ENCODE measurements at places on chromosomes 7 and 10. TPM values are rescaled to one million over a fixed set of nuclear protein-coding genes. Genes with fewer than 3 reads are reported as not detected.

SFTPD gene
- 0.21 TPM for total RNA-seq

GPC2 gene
- 39.1 TPM for total RNA-seq

DNA sequence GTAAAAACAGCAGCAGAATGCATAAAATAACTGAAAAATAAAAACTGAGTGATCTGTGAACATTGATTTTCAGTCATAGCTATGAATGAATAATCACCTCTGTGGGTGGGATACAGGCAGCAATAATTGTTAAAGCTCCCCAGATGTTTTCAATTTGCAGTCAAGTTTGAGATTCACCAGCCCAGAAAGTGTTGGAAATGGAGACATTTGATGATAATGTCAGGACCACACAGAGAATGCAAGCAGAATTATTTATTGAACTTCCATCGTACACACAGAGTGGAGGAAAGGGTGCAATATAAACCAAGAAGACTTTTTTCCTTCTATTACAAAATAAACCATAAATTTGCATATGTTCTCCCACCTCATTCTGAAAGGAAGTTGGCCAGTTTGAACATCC lies 601.7 kb downstream of the ANKRD7 start:
- no peak for DNase-seq

OTUD1 gene
- total RNA-seq, result 6.2 TPM

LIPK gene
- not detected for total RNA-seq

- no peak for DNase-seq
Measured at GRCh38 chr7:17227766-17228490, 70.5 kb upstream of the AHR start.

GRCh38 chr7:431658-432111 lies 88.0 kb downstream of the PDGFA start:
- DNase-seq, result no peak

SPDYE11 gene
- total RNA-seq, result not detected

SLC16A12 gene
- 4.1 TPM for total RNA-seq

LRIT1 gene
- not detected for total RNA-seq

DNA sequence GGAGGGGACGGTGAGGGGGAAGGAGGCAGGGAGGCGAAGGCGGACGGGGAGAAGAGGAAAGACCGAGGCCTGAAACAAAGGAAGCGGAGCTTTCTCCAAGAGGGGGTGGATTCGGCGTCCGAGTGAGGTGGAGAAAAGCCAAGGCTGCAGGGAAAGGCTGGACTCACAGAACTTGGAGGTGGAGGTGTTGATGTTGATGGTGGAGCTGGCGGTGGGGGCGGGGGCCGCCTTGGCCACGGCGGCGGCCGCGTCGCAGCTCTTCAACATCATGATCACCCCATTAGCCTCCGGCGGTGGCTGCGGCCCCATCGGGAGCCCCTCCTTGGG lies 578 bp downstream of the CACUL1 start:
- peak; percentile 80 for DNase-seq

RBP3 gene
- not detected for total RNA-seq

PBLD gene
- total RNA-seq, result 3.4 TPM

DNA sequence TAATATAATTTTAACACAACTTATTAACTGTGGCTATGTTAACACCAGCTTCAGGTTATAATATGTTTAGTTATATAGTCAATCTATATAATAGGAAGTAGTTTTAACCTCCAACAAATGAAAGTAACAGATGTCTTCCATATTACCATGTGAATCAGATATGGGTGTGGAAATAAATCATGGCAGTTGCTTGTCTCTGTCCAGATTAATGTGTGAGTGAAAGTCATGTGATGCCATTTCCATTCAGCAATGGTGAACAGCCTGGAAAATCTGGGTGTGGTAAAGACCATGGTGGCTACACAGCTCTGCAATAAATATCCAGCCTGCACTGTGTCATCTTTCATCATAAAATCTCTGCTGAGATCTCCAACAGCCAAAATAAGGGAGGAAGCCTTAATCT lies 27.8 kb downstream of the HEPACAM2 start:
- no peak for DNase-seq

PNLIPRP1 gene
- total RNA-seq, result not detected

FRMPD2 gene
- total RNA-seq, result not detected

GRCh38 chr10:71707240-71707789 lies 12.3 kb downstream of the C10orf105 start:
- no peak for DNase-seq

GRCh38 chr7:101725921-101726320 lies 91.5 kb upstream of the CUX1 start:
- DNase-seq, result no peak

DNA sequence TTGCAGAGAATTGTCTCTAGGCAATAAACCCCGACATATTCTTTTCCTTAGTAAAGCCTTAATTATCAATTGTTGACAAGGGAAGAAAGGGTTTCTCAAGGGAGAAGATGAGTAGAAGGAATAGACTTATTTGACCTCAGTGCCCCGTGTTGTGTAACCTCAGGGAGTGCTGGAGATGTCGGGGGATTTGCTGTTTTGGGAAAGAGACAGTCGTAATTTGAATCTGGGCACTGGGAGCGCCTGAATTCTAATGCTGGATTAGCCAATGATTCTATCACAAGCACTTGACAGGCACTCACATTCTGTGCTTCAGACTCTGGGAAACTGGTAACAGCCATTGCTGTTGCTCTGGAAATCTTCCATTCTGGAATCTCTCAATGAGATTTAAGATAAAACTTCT lies 13.8 kb upstream of the LMOD2 start:
- no peak for DNase-seq

All from H7 (cell line).